ENCODE measurements at places on chromosomes 7 and 10.

- DNase-seq: no peak
Observed at GRCh38 chr10:73838827-73839226, 27.4 kb upstream of the NDST2 start.

DNA sequence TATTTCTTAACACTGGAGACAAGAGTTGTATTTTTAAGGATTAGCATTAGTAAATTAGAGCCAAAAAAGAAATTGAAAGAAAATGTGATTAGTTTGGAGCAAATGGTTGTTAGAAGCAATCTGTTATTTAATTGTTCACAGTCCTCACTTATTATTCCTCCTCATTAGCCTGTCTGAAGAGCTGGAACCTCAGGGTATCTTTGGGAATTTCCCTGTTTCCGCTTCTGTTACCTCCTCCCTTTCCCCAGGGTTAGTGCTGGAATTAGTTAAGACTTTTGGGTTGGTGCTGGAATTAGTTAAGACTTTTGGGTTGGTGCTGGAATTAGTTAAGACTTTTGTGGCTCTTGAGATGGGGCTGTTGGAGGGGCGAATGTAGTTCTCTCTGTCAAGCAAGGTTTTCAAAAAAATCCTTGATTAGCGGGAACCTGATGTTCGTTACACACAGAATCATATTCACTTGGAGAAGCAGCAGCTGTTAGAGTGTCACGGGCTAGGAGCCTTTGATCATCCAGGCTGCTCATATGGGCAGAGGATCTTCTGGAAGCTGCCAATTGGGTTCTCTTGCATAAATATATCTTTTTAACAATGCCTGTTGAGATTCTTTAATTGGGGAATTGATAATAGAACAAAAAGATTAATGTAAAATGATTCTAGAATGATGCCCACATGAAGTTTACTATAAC lies 251.0 kb upstream of the NPSR1 start:
- no peak for DNase-seq

DNA sequence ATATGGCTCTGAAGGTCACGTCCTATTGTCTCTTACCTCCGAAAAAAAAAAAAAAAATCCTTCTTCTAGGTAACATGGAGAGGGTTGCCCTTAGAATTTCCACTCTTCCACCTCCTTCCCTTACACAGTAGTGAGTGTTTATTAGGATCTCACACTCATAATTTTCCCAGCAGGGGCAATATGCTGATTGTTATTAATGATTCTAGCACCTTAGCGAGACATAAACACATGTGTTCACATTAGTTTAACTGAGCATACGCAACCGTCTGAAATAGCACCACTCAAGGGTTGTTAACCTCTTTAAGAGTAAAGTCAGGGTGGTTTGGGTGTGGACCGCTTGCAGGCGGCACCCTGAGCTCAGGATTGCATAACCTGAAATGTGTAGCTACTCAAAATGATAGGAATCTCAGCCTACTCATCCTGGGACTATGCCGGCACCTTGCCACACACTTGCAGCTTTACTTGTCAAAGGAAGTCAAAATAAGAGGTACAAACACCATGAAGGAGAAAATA lies 52.2 kb downstream of the CPEB3 start:
- no peak for DNase-seq

- no peak for DNase-seq
Observed at GRCh38 chr7:134546955-134547354, 2.0 kb upstream of the AKR1B15 start.

- no peak for DNase-seq
Observed at GRCh38 chr10:33145451-33146188, 187.6 kb upstream of the ITGB1 start.

DNA sequence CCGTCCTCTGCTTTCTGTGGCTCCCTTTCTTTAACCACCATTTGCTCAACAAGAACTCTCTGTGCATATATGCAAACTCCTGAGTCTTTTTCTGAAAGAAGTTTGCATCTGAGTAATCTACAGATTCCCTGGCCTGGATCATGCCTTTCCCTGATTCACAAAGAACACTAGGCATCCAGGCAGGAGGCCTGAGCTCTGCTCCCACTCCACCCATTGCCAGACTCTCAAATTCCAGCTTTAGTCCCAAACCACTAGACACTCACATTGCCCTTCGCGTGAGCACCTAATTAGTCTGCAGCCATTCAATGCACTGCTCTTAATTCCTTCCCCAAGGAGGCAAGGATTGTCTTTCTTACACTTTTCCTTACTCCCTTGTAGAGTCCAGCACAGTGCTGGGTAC lies 60.9 kb downstream of the ABCC2 start:
- DNase-seq: no peak

- DNase-seq: peak; percentile 56
Observed at GRCh38 chr10:96470116-96470743, 43.5 kb downstream of the TLL2 start.

GRCh38 chr7:142720986-142721385 lies 28.3 kb upstream of the PRSS1 start:
- DNase-seq: no peak

- no peak for DNase-seq
Observed at GRCh38 chr10:30857803-30858202, 173.9 kb downstream of the ZNF438 start.

- DNase-seq: no peak
Observed at GRCh38 chr10:22058201-22058600, 54.7 kb upstream of the DNAJC1 start.

GRCh38 chr7:17940951-17941431 lies 697 bp upstream of the SNX13 start:
- no peak for DNase-seq

DNA sequence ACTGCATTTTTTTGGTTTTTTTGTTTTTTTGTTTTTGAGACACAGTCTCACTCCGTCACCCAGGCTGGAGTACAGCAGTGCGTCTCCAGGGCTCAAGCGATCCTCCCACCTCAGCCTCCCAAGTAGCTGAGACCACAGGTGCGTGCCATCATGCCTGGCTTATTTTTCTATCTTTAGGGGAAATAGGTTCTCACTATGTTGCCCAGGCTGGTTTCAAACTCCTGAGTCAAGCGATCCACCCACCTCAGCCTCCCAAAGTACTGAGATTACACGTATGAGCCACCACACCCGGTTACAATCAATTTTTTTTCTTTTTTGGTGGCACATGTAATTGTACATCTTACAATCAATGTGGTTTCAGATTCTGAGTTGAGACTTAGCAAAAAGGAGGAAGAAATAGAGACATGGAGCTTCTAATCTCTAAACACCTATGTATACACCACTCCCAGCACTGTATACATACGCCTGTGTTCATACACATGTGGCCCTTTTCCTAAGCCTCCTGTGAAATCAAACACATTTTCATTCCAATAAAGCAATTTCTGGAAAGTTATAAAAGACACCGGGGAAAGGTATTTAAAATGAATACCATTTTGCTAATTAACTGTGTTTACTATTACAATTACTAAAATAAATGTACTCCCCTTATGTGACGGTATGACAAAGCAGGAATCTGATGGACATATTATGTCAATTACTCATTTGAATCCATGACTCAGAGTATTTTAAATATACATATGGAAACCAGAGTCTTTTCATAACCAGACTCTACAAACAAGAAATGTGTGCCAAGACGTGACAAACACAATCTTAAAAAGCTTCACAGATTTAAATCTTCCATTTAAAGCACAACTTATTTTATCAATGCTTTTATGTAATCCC lies 40.9 kb downstream of the SMURF1 start:
- DNase-seq: no peak

DNA sequence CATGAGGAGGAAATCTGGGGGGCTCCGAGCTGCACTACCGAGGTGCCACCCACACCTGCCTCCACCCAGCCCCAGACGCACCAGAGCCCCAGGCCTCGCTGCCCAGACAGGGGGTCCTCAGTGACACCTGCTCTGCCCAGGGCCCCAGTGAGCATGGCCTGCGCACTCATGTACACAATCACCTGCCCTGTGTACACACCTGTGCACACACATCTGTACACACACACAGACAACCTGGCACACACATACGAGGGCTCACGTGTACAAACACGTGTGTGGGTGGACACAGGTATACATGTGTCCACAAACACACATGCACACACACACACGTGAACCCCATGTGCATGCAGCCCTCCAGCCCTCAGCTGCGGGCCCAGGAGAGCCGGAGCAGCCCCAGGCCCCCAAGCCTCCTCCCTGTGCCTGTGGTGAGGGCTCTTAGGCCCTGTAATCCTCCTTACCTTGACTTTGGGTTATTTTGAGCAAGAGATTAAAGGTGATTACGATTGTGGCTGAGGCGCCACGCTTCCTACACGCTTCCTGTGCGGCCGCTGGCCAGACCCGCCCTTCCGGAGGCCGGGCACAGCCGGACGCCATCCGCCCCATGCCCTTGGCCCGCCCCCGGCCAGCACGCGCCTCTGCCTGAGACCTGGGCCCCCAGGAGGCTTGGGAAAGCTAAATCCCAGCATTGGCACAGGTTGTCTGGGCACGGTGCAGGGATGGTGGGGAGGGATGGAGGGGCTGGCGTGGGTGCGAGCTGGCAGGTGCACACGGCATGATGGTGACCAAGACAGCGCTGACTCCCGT lies 71.9 kb downstream of the ELFN1 start:
- peak; percentile 63 for DNase-seq

- no peak for DNase-seq
Observed at GRCh38 chr7:157394246-157395191, 57.7 kb downstream of the DNAJB6 start.

- no peak for DNase-seq
Observed at GRCh38 chr10:66058594-66058993, 867.2 kb upstream of the LRRTM3 start.

DNA sequence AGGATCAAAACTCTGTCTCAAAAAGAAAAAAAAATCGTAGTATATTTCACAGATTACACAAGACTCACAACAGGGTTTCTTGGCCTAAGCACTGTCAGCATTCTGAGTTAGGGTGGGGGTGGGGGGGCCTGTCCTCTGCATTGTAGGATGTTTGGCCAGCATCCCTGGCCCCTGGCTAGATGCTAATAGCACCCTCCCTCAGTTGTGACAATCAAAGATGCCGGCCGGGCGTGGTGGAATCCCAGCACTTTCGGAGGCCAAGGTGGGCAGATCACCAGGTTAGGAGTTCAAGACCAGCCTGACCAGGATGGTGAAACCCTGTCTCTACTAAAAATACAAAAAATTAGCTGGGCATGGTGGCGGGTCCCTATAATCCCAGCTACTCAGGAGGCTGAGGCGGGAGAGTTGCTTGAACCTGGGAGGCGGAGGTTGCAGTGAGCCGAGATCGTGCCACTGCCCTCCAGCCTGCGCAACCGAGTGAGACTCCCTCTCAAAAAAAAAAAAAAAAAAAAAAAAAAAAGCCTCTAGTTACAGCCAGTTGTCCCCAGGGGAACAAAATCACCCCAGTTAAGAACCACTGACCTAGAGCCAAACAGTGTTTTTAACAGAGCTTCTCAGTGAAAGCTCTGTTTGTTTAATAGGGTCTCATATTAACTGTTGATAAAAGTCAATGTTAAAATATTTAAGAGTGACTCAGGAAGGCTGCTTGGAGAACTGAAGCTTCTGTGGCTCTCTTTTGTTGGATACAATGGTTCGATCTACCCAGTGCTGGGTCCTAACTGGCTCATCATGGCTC lies 161.0 kb upstream of the FAM171A1 start:
- DNase-seq: no peak
